ENCODE measurements at places on chromosomes 7 and 10. TPM values are rescaled to one million over a fixed set of nuclear protein-coding genes. Genes with fewer than 3 reads are reported as not detected.

FOXI2 gene
- total RNA-seq: not detected

PPP1R3A gene
- total RNA-seq: 0.07 TPM

MKI67 gene
- 86.5 TPM for total RNA-seq

DNAH11 gene
- 0.02 TPM for total RNA-seq

DRGX gene
- total RNA-seq: not detected

POLD2 gene
- 259 TPM for total RNA-seq

CADPS2 gene
- total RNA-seq: 0.18 TPM

AKR1C1 gene
- 75.9 TPM for total RNA-seq

VKORC1L1 gene
- 31.5 TPM for total RNA-seq

IGFBP3 gene
- total RNA-seq: 0.22 TPM

DKK1 gene
- 0.25 TPM for total RNA-seq

TDRD1 gene
- not detected for total RNA-seq

EIF3A gene
- total RNA-seq: 124 TPM

DNA sequence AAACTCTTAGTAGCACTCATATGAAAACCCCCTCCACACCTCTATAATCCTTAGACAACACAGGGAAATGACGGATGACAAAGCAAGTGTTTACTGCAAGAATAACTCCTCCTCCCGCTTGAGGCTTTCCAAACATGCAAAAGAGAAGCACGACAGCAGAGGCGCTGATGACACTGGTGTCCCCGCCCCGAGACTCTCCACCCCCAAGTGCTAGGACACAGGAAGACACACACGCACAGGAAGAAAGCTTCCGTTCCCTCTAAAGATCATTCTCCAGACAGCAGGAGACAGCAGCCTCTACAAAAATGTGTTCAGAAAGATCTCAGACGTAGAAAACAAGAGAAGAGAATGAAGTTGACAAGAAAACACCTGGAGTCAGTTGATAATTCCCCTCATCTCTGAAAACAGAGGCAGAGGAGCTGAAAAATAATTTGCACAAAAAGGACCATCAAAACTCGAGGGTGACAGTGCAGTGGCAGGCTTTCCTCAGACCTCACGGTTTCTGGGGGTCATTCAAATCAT lies 90.2 kb downstream of the DLG5 start:
- peaks cover 31% of the 10 kb centered on the region for H3K4me1 ChIP-seq
- peaks cover 58% of the 10 kb centered on the region for H3K36me3 ChIP-seq
- H3K27me3 ChIP-seq: no peaks in the 10 kb centered on the region
- DNase-seq: peak; percentile 92

DNA sequence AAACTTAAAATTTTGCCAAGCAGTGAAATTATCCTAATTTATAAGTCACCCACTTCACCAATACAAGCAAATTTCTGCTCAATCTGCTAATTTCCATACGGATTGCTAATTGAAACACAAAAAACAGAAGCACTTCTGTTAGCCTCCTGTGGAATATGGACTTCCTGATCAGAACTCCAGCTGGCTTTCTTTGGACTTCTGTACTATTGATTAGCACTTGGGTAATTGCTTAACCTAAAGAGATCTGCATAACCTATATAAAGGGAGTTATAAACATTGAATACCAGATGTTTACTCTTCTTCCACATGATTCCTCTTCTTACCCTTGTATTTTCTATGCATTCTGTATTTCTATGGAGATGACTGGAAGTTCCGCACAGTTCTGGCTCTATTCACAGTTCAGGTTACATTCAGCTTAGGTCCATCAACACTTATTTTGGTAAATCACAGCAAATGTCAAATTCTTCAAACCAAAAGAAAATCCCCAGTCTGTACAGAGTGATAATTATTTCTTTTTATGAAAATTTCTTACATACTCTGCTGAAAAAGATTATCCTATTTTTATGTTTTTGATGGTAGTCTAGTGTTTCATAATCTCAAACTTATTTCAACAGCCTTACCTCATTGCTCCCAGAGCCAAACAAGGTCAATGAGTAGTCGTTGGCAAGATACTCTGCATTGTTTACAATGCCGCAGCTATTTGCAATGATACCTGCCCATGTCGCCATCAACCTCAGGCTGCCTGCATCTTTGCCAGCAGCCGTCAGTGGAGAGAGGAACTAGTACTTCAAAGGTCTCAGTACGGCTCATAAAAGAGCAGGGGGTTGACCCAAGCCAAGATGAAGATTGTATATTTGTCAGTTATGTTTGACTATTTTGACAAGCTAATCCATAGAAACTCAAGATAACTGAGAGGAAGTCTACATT lies 225.6 kb downstream of the AHR start:
- H3K27ac ChIP-seq: no peak overlapping the region
- H3K36me3 ChIP-seq: no peaks in the 10 kb centered on the region
- H3K27me3 ChIP-seq: no peaks in the 10 kb centered on the region
- no peak overlapping the region for H3K4me3 ChIP-seq

GRCh38 chr7:66682350-66683093 lies 53.8 kb downstream of the KCTD7 start:
- peak overlapping the region; percentile 65 for H3K4me3 ChIP-seq
- H3K27me3 ChIP-seq: no peaks in the 10 kb centered on the region
- no peak for DNase-seq
- H3K4me1 ChIP-seq: peaks cover 46% of the 10 kb centered on the region
- peaks cover 4% of the 10 kb centered on the region for H3K36me3 ChIP-seq

- H3K4me1 ChIP-seq: no peaks in the 10 kb centered on the region
- H3K36me3 ChIP-seq: no peaks in the 10 kb centered on the region
- no peak for DNase-seq
- no peaks in the 10 kb centered on the region for H3K27me3 ChIP-seq
- no peak overlapping the region for H3K4me3 ChIP-seq
These were observed 27.6 kb downstream of the SNX13 start for GRCh38 chr7:17912536-17913235.

DNA sequence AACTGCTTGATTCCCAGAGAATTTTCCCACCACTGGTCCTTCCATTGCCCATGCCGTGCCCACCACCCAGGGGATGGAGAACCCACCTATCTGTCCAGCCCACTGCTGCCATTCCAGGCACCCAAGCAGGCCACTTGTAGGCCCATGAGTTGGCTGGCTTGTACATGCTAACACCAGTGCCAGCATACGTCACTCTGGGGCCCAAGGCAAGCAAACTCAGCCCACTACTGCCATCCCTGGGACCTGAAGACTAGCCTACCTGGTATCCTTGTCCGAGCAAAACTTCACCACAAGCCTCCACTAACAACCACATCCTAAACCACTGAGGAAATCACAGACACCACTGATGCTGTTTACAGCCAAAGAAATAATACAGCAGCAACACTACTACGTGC lies 44.7 kb upstream of the CDK6 start:
- DNase-seq: no peak
- no peak overlapping the region for H3K27ac ChIP-seq
- no peaks in the 10 kb centered on the region for H3K36me3 ChIP-seq
- no peaks in the 10 kb centered on the region for H3K27me3 ChIP-seq
- no peak overlapping the region for H3K4me3 ChIP-seq

DNA sequence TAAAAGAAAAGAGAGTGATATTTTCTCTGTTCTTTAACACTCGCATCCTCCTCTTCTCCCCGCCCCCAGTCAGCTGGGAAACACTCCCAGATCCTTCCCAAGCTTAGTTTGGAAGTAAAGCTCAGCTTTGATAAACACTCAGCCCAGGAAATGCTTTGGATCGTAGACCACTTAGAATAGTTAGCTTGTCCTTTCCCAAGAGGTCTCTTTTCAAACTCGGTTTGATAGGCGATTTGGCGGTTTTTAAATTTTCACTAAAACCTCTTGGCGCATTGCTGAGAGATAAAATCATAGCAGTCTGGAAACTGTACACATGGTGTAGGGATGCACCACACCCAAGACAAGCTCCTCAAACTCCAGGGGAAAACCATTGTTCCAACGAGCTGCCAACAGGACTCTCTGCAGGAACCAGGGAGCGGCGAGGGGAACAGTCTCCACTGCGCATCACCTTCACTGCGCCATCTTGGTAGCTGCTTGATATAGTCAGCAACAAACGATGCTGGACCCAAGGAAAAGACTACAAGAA lies 22.3 kb downstream of the SMURF1 start:
- no peaks in the 10 kb centered on the region for H3K27me3 ChIP-seq
- 0 out of 3 replicates have a peak, but pooled peaks cover 4% of the 10 kb centered on the region for H3K36me3 ChIP-seq
- no peak for DNase-seq
- H3K27ac ChIP-seq: no peak overlapping the region
- no peak overlapping the region for H3K4me3 ChIP-seq

DNA sequence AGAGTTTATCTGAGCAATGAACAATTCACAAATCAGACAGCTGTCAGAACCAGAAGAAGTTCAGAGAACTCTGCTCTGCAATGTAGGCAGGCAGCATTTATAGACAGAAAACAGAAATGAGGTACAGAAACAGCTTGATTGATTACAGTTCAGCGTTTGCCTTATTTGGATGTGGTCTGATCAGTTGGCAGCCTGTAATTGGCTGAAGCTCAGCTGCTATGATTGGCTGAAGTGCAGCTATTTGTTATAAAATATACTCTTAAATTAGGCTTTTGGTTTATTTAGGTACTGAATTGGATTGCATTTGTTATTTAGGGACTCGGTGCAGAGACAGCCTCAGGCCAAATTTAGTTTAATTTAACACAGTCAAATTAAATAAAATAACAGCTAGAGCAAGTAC lies 85.8 kb upstream of the JAZF1 start:
- no peaks in the 10 kb centered on the region for H3K4me1 ChIP-seq
- no peaks in the 10 kb centered on the region for H3K27me3 ChIP-seq
- no peak overlapping the region for H3K27ac ChIP-seq
- DNase-seq: no peak
- no peak overlapping the region for H3K4me3 ChIP-seq
- H3K36me3 ChIP-seq: no peaks in the 10 kb centered on the region

DNA sequence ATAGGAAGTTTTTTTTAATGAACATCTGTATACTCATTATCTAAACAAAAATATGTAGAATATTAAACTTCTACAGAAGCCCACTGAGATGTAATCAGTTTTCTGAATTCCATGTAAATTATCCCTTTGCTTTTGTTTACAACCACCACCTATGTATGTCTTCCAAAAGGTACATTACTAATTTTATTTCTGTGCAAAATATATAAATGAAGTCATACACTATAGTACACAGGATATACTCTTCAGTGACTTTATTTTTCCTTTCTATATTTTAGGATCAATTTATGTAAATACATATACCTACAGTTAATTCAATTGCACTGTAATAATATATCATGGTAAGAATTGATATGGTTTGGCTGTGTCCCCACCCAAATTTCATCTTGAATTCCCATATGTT lies 1236.9 kb downstream of the DNAJB9 start:
- DNase-seq: no peak
- H3K27me3 ChIP-seq: no peaks in the 10 kb centered on the region
- no peak overlapping the region for H3K4me3 ChIP-seq
- no peak overlapping the region for H3K27ac ChIP-seq

- H3K4me1 ChIP-seq: no peaks in the 10 kb centered on the region
- H3K27me3 ChIP-seq: no peaks in the 10 kb centered on the region
- H3K36me3 ChIP-seq: no peaks in the 10 kb centered on the region
- H3K4me3 ChIP-seq: no peak overlapping the region
These were observed 133.2 kb upstream of the FAM171A1 start for GRCh38 chr10:15504101-15504840.

- no peaks in the 10 kb centered on the region for H3K27me3 ChIP-seq
- H3K4me3 ChIP-seq: no peak overlapping the region
- H3K4me1 ChIP-seq: no peaks in the 10 kb centered on the region
These were observed 9.0 kb downstream of the FAS start for GRCh38 chr10:88999625-89000024.

DNA sequence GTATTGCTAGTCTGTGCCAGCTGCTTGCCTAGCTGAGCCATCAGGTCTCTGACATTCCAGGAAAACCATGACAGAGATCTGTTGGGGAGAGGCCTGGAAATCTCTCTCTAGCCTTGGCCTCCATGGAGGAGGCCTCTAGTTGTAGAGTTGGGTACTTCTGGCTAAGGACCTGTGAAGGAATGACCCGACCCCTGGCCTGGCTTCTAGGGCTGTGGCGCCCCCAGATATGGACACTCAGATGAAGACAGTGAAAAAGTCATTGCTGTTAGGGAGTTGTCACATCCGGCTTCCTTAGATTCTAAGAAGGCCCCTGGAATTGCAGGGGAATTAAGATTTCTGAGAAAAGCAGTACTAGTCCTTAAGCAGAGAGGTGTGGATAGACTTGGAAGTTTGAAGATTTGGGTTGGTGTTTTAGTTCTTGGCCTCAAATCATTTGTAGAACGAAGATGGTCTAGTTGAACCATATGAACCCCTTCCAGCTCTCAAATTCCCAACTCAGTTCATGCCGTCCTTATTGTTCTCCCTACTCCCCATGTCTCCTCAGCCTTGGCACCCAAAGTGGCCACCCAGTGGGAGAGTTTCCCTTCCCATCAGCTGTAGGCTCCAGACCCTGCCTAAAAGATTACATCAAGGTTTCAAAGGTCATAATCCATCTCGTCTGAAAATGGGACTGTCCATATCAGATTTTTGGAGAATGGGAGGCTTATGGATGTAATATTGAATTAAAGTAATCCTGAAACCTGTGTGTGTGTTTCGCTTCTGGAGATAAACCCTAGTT lies 7.0 kb downstream of the HHEX start:
- peaks cover 43% of the 10 kb centered on the region for H3K36me3 ChIP-seq
- H3K27me3 ChIP-seq: no peaks in the 10 kb centered on the region
- H3K27ac ChIP-seq: peak overlapping the region; percentile 91
- peak; percentile 69 for DNase-seq

DNA sequence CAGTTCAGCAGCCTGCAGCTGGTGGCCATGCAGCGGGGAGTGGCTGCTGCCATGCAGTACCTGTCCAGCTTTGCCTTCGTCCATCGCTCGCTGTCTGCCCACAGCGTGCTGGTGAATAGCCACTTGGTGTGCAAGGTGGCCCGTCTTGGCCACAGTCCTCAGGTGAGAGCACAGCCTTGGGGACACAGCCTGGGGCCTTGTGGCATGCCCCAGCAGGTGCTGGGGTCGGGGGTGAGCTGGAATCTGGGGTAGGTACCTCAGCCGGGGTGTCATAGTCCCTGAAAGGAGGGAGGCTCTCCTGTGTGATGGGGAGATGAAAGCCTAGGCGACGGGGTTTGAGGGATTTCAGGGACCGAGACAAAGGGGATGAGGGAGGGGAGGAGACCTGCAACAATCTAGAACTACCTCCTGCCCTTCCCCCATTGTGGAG lies 14.1 kb downstream of the EPHB6 start:
- DNase-seq: no peak
- H3K4me1 ChIP-seq: no peaks in the 10 kb centered on the region
- no peak overlapping the region for H3K4me3 ChIP-seq
- H3K36me3 ChIP-seq: no peaks in the 10 kb centered on the region
- no peak overlapping the region for H3K27ac ChIP-seq
- H3K27me3 ChIP-seq: peaks cover 62% of the 10 kb centered on the region

GRCh38 chr10:71765176-71765904 lies 8.0 kb downstream of the VSIR start:
- peaks cover 29% of the 10 kb centered on the region for H3K4me1 ChIP-seq
- no peak for DNase-seq
- H3K36me3 ChIP-seq: no peaks in the 10 kb centered on the region
- H3K27me3 ChIP-seq: no peaks in the 10 kb centered on the region
- H3K27ac ChIP-seq: no peak overlapping the region

- no peaks in the 10 kb centered on the region for H3K36me3 ChIP-seq
- no peak for DNase-seq
- no peaks in the 10 kb centered on the region for H3K27me3 ChIP-seq
- H3K27ac ChIP-seq: no peak overlapping the region
These were observed 248.9 kb downstream of the FOXP2 start for GRCh38 chr7:114663502-114663901.
